ENCODE measurements at places on chromosomes 6 and 20.

DNA sequence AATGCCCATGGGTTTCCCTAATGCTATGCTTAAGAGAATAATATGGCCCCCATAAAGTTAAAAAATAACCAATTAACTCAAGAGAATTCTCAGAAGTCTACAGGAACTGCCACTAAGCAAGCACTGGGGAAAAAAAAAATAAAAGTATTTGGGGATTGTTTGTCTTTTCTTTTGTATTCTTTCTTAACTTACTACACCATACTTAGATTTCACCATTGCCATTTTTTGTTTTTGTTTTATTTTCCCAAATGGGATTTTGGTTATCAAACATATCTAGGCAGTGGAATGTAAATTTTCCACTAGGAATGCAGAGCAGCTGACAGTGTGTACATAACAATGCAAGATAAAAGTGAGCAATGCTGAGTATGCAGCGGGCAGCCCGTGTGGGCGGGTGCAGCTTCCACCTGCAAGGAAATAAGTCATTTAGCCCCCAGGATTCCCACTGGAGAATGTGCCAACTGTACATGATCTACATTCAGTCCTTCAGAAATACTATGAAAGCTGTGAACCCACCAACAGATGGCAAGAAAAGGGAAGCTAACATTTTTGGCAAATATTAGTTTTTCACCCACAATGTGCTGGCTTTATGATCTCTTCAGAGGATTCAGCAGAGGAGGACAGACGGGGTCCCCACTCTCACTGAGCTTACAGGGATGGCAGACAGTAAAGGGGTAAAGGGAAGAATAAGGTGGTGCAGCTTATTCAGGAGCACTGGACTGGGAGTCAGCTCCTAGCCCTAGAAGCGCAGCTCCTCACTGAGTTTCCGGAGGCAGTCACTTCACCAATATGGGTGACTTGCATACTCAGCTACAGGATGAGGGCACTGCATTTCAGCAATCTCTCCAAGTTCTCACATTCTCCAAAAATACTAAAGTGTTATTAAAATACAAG is 44.4 kb downstream of the DCDC2 start:
- DNase-seq = no peak

DNA sequence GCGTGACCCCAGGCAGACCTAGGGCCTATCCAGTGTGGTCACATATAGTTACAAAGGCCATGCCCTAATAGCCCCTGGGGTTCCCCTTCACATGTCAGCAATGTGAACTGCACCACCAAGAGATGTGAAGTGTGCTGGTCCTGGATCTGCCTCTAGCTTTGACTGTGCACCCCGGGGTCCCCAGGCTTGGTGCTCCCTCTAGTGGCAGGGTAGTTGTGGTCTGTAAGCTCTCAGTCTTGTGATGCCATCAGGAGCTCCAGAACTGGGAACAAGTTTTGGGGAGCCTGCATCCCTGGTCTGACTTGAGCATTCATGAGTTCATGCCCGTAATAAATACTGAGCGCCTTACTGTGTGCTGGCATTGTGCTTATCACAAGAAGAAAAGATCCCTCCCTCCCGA is 143.4 kb downstream of the DHX35 start:
- no peak for DNase-seq

- no peak for DNase-seq
Observed at GRCh38 chr20:13139459-13140150, 81.5 kb upstream of the ISM1 start.

DNA sequence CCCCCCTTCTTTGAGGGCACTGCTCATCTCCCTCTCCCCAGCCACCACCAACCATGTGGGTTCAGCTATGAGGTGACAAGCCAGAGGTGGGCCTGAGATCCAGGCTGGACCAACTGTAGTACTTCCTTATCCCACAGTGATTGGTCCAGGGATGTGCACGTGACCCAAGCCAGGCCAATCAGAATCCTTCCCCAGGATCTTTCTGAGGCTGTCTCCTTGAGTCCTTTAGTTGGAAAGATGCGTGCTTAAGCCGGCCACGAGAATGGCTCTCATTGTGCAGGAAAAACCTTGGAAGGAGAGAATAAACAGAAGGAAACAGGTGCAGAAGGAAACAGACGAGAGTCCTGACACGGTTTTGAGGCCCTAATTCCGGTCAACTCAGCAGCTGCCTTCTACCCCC is 39.2 kb downstream of the ZC3H12D start:
- DNase-seq = no peak

- DNase-seq = peak; percentile 23
Observed at GRCh38 chr20:33299111-33299603, 16.1 kb downstream of the BPIFB1 start.

DNA sequence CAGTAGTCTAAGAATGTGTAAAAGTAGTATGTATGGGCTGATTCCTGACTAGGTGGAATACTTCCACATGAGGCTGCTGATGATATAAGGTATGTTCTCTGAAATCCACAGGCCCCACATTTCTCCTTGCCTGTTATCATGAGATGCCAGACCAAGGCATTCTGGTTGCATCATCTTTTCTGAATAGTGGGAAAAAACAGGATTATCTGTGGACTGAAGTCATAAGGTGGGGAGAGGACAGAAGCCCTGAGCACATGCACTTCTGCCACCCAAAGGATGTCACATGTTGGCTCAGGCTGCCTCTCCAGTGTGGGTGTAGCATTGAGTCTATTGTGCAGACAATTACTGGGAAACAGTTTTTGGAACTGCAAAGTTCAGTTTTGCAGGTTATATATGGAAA is 184.5 kb upstream of the RAB32 start:
- DNase-seq = no peak

GRCh38 chr6:39947611-39948068 is 13.4 kb upstream of the MOCS1 start:
- DNase-seq = no peak

- DNase-seq = peak; percentile 9
Observed at GRCh38 chr20:42041000-42041565, 422.9 kb upstream of the CHD6 start.

DNA sequence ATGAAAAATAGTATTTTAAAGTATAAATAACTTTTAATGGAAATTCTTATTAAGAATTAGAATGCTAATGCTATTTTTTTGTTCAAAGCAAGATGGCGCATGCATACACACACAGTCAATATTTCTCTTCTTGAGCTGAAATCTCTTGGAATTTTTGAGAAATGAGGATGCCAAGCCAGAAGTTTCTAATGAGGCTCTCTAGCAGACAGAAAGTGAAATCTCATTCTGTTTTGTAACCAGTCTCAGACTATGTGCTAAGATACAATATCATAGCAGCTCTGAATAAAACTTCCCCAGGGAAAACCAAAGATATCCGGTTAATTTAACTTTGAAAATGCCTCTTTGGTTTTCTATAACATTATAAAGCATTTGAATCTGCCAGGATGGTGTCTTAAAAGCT is 97.2 kb upstream of the HDAC2 start:
- DNase-seq = no peak

DNA sequence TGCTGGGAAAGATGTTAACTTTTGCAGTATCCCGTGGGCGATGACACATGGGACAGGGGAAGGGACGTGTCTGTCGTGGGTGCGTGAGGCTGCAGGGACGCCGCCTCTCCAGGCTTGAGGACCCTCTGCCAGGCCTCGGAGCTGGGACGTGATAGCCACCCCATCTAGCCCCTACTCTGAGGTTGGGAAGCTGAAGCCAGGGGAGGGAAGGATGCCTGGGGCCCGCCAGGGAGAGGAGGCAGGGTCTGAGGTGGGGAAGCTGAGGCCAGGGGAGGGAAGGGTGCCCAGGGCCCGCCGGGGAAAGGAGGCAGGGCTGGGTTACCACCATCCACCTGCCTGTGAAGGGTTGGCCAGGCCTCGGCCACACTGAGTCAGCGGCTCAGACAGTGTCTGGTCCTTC is 38.2 kb upstream of the GATA5 start:
- no peak for DNase-seq

GRCh38 chr6:74731931-74732330 is 473.9 kb downstream of the COL12A1 start:
- no peak for DNase-seq

GRCh38 chr20:24853916-24854315 is 95.2 kb upstream of the CST7 start:
- DNase-seq = no peak

GRCh38 chr6:39057251-39058155 is 8.9 kb downstream of the GLP1R start:
- DNase-seq = no peak

- no peak for DNase-seq
Observed at GRCh38 chr6:44495036-44495901, 107.8 kb downstream of the CDC5L start.

DNA sequence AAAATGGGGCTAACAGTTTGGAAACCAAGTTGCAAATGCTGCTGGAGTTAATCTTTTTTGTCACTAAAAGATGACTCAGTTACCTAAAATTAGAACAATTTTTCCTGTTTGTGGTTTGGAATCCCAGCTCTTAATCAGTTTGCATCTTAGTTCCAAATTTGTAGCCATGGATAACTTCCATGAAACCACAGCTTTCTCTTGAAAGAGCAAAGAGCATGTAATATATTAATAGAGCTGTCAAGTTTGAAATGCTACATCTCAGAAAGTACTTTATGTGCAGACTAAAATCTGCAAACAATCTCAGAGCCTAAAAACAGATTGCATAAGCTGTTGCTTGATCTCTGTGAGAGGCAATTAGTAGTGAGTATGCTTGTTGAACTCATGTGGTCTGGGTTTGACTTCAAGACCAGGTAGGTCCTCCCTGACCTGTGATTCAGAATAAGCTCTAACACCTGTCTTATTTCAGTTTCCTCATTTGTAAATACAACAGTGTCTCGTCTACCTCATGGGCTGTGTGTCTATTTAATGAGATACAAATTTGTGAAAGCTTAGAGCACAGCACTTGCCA is 23.5 kb downstream of the DHX35 start:
- no peak for DNase-seq

- DNase-seq = peak; percentile 51
Observed at GRCh38 chr20:53763707-53764414, 170.2 kb upstream of the ZNF217 start.

DNA sequence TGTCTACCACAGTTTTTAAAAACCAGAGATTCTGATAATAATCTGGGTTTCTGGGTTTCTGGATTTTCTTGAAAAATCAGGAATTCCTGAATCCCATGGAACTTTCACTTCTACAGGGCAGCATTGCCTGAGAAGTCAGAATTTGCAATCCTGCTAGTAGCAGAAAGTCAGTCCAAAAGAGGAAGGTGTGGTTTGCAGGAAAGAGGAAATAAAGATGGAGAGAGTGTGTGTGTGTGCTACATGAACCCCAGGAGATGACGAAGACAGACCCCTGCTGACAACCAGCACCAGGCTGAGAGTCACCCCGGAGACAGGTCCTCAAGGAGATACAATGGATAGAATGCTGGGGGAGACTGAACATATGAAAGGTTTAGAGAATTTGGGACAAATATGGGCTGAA is 44.9 kb downstream of the PRND start:
- no peak for DNase-seq

DNA sequence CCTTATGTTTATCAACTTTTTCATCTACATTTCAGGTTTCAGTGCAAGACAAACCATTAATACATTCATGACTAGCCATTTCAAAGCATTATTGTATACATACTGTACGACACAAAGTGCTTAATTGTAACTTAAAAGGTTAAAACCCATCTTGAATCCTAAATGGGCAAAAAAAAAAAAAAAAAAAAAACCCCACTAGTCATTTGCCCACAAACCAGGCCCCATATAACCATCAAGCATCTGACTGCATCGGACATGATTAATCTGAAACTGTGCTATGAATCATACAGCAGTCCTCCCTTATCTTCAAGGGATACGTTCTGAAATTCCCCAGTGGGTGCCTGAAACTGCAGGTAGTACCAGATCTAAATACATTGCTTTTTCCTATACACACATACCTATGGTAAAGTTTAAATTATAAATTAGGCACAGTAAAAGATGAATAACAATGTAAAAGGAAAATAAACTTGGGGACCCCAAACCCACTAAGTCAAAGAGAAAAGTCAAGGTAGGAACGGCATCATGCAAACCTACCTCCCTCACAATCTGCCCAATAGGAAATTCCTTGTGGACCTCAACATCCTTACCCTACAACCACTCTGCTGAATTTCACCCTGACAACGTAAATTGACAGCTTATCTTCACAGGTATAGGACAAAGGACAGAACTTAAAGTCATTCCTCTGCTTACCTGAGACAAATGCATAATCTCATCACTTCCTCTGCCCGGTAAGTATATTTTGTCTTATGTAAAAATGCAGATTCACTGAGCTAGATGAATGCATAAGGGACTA is 14.3 kb downstream of the B4GALT5 start:
- DNase-seq = no peak

GRCh38 chr20:63807654-63808053 is 23.4 kb downstream of the ZBTB46 start:
- DNase-seq = no peak

DNA sequence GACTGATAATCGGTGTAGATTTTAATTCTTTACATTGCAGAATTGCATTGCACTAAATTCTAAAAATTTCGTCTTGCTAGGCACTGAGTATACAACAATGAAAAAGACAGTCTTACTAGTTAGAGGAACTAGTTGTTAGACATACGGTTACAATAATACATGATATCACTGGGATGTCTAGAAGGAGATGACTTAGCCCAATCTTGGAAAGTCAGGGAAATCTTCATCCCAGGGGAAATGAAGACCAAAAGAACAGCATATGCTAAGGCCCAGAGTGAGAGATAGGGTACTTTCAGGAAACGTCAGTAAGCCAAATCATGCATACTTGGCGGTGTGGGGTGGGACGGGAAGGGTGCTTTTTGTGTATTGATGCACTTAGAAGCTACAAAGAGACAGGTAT is 901 bp downstream of the CEP57L1 start:
- no peak for DNase-seq

DNA sequence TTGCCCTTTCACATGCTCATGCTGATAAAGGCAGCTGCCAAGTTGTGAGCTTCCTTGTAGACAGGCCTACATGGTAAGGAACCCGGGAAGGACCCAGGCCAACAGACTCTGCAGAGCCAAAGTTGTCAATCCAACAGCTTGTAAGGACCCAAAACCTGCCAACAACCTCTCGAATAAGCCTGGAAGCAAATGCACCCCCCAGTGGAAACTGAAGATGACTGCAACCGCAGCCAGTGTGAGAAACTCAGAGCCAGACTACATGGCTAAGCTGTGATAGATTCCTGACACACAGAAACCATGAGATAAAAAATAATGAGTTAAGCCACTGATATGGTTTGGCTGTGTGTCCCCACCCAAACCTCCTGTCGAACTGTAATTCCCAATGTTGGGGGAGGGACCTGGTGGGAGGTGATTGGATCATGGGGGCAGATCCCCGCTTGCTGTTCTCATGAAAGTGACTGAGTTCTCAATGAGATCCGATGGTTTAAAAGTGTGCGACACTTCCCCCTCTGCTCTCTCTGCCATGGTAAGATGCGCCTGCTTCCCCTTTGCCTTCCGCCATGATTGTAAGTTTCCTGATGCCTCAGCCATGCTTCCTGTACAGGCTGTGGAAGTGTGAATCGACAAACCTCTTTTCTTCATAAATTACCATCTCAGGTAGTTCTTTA is 18.8 kb upstream of the CLPSL2 start:
- DNase-seq = no peak

- no peak for DNase-seq
Observed at GRCh38 chr6:154757352-154758050, 24.3 kb downstream of the SCAF8 start.

GRCh38 chr20:8678098-8678776 is 390.6 kb upstream of the PLCB4 start:
- DNase-seq = no peak

Measured in right renal cortex interstitium (tissue), 3 donors.